ENCODE measurements at places on chromosomes 11 and 22.

- peak; percentile 56 for DNase-seq
These were observed 912.8 kb downstream of the DLG2 start for GRCh38 chr11:84714316-84714780.

DNA sequence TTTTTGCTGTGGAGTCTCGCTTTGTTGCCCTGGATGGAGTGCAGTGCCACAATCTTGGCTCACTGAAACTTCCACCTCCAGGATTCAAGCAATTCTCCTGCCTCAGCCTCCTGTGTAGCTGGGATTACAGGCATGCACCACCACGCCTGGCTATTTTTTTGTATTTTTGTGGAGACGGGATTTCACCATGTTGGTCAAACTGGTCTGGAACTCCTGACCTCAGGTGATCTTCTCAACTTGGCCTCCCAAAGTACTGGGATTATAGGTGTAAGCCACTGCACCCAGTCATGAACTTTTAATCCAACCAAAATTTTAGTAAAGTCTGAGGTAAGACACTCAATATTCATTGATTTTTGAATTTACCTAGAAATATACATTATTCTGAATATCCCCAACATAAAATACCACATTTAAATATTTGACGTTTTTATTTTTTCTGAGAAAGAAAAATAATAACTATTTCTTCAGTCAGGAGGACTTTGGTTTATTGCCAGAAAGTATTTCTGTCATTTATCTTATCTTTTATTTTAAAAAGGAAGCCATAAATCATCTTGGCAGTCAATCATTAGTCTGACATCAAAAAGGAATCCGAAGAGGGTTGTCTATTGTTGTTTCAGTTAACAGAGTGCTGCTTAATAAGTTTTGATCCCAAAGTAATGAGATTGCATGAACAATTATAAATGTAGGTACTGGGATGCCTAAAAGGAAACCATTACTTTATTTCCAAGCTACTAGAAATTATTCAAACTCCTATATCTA, 102.2 kb upstream of the GRIA4 start:
- DNase-seq: no peak

DNA sequence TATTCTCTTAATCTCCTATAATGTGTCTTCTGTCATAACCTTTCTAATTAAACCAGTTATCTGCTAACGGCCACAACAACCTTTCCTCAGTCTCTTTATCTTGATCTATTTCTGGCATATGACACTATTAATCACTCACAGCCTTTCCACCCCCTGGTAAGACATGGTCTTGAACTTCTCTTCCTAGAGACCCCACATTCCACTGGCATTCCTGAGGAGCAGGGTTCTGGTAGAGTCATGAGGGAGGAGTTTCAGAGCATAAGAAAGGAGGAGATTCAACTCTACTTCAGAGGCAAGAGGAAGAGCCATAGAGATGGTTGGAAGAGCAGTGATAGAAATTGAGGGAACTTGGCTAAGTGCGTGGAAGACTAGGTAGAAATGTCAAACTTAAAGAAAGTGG, 325.6 kb downstream of the BLID start:
- peak; percentile 65 for DNase-seq

- DNase-seq: no peak
These were observed 612.5 kb upstream of the LUZP2 start for GRCh38 chr11:23884341-23884740.

DNA sequence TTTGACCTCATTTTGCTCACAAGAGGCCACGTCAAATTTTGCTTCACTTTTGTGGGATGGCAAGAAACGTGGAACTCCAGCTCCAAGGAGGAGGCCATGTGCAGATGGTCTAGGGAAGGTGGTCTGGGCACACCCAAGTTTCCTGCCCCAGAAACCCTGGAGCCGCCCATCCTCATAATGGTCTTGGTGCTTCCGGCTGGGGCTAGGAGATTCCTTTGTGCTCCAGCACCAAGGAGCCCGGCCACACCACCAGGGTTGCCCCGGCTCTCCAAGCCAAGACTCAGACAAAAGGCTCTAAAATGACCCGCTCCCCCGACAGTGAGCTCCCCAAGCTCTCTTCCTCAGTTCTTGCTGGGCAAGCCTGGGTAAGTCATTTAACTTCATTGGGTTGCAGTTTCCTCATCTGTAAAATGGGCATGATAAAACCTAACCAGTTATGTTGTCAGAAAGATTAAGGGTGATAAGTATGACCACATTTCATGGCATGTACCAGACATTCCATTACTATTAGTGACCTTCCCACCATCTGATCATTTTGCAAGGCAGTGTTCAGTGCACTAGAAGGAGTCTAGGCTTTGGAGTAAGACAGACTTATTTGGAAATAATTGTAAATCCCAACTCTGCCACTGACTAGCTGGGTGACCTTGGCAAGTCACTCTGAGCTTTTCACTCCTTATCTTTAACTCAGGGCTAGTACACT, 23.3 kb downstream of the DKK3 start:
- DNase-seq: peak; percentile 90

GRCh38 chr11:101428918-101429317, 154.9 kb downstream of the TRPC6 start:
- DNase-seq: peak; percentile 31

GRCh38 chr11:16204261-16204660, 152.1 kb downstream of the SOX6 start:
- peak; percentile 18 for DNase-seq

DNA sequence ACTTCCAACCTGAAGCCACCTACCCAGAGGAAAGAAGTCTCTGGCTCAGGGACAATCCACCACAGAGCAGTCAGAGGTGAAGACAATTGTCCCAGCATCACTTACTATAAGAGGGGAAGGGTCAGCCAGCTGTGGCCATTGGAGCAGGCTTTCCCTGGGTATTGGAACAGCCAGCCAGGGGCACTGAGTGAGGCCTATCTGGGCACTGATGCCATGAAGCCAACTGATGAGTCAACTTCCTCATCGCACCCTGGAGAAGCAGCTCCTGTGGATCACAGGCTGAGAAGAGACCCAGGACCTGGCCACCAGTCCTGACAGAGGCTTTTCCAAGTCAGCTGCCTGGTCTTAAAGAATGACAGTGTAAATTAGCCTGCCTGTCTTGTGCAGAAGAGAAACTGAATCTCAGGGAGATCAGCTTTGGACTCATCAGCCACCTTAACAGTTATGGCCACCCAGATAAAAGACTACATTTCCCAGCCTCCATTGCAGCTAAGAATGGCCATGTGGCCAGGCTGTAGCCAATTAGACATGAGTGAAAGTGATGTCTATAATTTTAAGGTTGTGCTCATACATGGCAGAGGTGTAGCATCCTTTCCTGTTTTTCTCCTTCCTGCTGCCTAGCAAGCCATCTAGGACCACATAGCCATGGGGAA, 19.0 kb downstream of the CHST1 start:
- DNase-seq: no peak

DNA sequence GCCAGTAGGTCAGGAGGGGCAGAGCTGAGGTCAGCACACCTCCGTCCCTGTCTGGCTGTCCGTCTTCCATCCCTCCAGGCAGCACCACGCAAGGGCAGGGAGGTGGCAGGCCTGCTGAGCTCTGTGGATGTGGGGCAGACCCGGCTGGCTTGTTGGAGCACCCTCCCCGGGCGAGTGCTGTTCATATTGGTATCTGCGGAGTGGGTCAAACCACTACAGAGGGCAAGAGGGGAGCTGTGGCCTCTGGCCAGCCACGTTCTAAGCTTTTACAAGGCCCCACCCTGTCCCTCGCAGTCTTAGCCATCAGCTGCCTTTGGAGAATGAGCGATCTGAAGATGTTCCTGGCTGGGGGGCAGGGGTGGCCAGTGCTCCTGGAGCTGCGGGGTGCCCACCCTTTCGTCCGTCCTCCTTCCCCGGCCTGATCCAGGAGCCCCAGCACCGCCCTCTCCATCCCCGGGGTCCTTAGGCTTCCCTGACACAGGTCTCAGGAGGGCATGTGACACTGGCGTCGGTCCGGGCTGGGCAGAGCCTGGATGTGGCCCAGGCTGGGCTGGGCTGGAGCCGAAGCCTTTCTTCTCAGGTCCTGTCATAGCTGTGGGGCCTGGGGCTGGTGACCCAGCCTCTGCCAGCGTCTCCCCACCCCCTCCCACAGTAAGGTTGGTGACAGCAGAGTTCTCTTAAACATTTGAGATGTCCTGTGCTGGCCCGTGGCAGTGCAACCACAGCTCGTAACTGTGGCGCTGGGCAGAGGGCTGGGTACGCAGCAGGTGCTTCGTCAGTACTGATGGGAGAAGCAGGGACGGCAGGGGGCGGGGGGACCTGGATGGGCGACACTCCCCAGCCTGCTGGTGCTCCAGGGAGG, 31.7 kb upstream of the GRAMD4 start:
- no peak for DNase-seq

GRCh38 chr11:1483445-1483961, 3.1 kb downstream of the MOB2 start:
- no peak for DNase-seq

DNA sequence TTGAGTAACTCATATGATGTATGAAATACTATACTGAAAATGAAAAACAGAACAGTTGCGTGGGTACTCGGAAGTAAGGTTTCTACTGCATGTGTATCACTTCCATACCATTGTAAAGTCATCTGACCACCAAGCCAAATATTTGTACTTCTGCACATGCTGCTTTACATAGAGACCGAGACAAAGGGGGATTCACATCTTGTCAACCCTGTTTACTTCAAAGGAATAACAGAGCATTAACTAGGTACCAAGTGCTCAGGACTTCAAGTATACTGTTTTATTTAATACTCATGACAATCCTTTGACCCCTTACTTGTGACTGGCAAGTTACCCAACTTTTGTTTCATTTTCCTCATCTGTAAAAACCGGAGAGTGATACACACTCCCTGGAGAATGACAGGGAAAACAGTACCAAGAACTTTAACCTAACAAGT, 9.9 kb downstream of the MAPK1 start:
- no peak for DNase-seq

DNA sequence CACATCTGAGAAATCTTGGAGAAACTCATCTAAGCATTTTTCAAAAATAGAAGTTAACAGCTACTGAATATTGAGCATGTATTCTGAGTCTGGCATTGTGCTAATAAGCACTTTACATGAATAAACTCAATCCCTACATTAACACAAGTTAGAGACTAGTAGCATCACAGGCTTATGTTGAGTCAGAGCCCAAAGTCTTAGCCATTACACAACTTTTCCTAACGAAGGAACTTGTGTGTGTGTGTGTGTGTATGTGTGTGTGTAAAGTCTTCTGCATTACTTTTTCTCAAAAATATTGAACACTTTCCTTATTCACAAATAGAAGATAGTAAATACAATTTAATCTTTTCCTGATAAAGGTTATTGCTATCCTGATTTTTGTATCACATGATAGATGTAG, 8.7 kb upstream of the CLPB start:
- no peak for DNase-seq

GRCh38 chr22:23684026-23684425, 6.8 kb upstream of the RGL4 start:
- no peak for DNase-seq

- peak; percentile 16 for DNase-seq
These were observed 100.3 kb downstream of the GUCY1A2 start for GRCh38 chr11:106917973-106918372.

GRCh38 chr11:100575860-100576717, 111.0 kb upstream of the ARHGAP42 start:
- DNase-seq: peak; percentile 59

- no peak for DNase-seq
These were observed 4.5 kb downstream of the PPP2R5B start for GRCh38 chr11:64928957-64929356.

GRCh38 chr11:44221456-44221855, 88.5 kb downstream of the ALX4 start:
- DNase-seq: peak; percentile 40

DNA sequence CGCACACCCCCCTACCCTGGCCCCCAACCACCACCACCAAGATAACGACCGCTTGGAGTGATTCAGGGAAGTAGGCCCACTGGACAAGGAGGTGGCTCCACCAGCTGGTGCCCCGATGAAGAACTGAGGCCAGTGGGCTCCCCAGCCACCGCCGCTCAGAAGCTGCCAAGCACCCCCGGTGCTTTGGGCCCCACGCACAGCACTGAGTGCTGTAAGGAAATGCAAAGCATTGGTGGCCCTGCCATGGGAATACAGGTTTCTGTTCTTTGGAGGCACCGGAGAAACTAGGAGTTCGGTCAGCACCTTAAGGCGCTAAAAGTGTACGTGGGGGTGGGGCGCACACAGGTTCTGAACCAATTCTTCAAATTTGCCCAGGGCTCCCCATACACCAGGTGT, 664 bp upstream of the PRSS23 start:
- no peak for DNase-seq

GRCh38 chr11:2077061-2077802, 62.0 kb downstream of the IGF2 start:
- peak; percentile 69 for DNase-seq

GRCh38 chr11:76102802-76103201, 103.5 kb downstream of the WNT11 start:
- DNase-seq: no peak

DNA sequence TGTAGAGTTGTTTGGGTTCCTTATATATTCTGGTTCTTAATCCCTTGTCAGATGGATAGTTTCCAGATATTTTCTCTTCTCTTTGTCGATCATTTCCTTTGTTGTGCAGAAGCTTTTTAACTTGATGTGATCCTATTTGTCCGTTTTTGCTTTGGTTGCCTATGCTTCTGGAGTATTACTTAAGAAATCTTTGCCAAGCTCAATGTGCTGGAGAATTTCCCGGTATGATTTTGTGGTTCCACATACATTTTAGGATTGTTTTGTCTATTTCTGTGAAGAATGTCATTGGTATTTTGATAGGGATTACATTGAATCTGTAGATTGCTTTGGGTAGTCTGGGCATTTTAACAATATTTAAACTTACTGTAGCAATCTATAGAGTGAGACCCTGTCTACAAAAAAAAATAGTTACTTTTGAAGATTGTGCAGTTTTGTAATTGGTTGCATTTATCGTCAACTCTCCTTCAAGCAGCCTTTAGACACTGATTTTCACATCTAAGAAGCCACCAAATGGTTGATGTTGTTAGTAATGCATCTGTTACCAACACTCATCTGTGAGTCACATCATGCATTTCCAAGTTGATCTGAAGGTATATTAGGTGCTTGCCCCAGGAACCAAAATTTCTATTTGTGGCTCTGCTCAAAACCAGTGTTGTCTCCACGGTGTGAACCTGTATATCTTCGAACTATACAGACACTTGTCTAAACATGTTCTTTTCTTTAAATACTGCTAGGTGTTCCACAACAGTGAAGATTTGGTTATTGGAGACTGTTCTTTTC, 21.4 kb downstream of the XRCC6 start:
- DNase-seq: peak; percentile 32

GRCh38 chr11:75413864-75414263, 14.5 kb downstream of the RPS3 start:
- no peak for DNase-seq

GRCh38 chr11:13465909-13466371, 2.9 kb upstream of the BTBD10 start:
- peak; percentile 36 for DNase-seq

DNA sequence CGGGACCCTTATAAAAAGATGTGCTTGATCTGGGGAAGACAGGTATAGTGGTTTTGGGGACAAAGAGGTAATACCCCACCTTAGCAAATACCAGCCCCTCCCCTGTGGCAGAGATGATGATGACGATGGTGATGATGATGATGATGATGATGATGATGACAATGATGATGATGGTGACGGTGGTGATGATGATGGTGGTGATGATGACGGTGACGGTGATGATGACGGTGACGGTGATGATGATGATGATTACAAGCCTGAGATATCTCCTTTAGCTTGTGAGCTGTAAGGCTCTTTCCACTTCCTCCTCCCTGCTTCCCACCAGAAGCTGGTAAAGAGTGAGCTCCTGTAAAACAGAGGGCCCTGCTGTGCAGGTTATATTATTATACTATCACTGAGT, 89.5 kb upstream of the TMEM45B start:
- DNase-seq: no peak
